ENCODE measurements at places on chromosomes 2 and 18. TPM values are rescaled to one million over a fixed set of nuclear protein-coding genes. Genes with fewer than 3 reads are reported as not detected.

- no peak for DNase-seq
- peaks cover 6% of the 10 kb centered on the region for H3K36me3 ChIP-seq
- H3K27ac ChIP-seq = no peak overlapping the region
- H3K27me3 ChIP-seq = peaks cover 5% of the 10 kb centered on the region
Measured at GRCh38 chr2:233133239-233133638, 73.1 kb downstream of the INPP5D start.

- peaks cover 6% of the 10 kb centered on the region for H3K4me1 ChIP-seq
- DNase-seq = no peak
- peaks cover 9% of the 10 kb centered on the region for H3K36me3 ChIP-seq
- H3K27me3 ChIP-seq = peaks cover 2% of the 10 kb centered on the region
- H3K27ac ChIP-seq = no peak overlapping the region
Measured at GRCh38 chr2:71692621-71693277, 239.4 kb downstream of the DYSF start.

DNA sequence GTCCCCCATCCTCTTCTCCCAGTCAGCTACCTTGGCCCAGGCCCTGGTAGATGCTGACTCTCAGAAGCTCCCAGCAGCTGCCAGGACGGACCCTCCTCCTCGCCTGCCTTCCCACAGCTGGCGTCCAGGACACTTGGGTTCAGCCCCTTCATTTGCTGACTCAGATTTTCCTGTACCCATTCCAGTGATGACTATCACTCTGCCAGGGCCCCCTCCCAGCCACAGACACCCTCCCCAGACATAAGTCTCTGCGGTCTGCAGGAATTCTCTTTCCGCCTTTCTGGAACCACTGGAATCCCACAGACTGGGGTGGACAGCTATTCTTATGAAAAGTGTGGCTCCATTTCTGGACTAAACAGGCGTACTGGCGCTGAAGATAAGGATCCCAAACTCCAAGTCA, 260.3 kb upstream of the EPAS1 start:
- peaks cover 10% of the 10 kb centered on the region for H3K27me3 ChIP-seq
- H3K27ac ChIP-seq = no peak overlapping the region
- H3K4me1 ChIP-seq = peaks cover 1% of the 10 kb centered on the region
- no peak overlapping the region for H3K4me3 ChIP-seq
- no peak for DNase-seq

DNA sequence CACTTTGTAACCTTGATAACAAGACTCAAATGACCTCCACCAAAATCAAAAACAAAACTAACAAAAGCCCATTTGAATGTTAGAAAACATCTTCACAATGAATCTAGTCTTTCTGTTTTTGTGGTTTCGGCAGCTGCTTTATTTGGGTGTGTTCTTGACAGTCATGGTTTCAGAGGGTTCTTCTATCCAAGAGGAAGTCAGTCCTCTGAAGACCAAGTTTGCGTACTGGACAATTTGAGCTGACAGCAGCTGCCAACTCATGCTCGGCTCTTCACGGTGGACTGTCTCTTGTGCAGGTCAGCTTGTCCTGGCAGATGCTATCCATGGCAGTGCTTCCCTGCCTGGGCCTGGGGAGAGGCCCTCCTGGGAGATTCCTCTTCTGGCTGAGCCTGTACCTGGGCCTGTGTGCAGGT, 91.0 kb downstream of the TMEM17 start:
- H3K4me1 ChIP-seq = peaks cover 9% of the 10 kb centered on the region
- no peak overlapping the region for H3K4me3 ChIP-seq
- no peaks in the 10 kb centered on the region for H3K36me3 ChIP-seq
- no peak for DNase-seq

DNA sequence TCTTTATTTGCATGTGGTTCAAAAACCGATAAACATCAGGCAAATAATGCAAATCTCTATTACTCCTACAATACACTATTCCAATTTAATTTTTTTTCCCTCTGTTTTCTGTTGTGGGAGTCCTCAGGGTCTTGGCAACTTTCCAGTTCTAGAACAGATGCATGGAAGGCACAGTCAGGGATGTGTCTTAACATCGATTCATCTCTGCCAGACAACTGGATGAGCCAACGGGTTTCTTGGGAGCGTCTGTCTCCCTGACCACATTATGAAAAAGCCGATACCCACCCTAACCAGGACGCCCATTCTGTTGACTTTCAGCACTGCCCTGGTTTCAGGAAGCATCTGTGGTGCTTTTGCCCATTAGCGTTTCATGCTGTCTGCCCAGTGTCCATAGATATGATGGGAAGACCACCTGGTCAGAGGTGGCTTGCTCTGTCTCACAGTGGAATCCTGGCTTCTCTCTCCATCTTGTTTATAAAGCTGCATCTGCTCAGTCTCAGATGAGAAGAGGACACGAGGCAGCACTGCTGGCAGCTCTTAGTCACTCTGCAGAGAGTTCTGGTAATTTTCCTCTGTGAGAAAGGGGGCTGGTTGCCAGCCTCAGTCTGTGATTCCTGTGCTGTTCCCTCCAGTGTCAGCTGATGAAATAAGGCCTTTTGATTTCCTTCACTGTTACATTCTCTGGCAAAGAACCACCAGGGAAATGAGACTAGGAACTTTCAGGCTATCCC, 57.9 kb upstream of the KCNE4 start:
- H3K36me3 ChIP-seq = peaks cover 20% of the 10 kb centered on the region
- no peak overlapping the region for H3K27ac ChIP-seq
- H3K4me1 ChIP-seq = no peaks in the 10 kb centered on the region
- no peak for DNase-seq
- no peaks in the 10 kb centered on the region for H3K27me3 ChIP-seq

DNA sequence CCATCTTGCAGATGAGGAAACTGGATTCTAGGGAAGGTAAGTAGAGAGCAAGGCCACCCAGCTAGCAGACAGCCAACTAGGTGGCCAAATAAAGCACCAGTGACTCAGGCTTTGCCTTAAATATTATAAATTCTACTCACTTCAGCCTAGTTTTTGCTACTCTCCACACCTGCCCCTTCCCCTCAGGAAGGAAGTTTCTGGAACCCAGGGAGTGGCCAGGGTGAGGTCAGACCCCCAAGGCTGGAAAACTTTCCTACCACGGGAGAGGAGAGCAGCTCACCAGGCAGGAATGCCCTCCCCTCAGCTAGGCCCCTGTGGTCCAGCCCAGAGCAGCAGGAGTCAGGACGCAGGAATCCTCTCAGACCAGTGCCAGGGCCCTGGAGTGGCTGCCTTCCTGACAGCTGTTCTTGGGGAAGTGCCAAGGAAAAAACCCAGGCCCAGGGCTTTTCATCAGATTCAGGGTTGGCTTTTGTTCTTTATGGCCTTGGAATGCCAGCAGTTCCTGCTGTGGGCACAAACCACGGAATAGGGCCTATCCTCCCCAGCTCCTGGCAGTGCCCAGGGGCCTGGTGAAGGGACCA, 5.1 kb upstream of the PAX8 start:
- no peak overlapping the region for H3K27ac ChIP-seq
- no peak for DNase-seq
- H3K36me3 ChIP-seq = no peaks in the 10 kb centered on the region
- H3K4me3 ChIP-seq = no peak overlapping the region

GRCh38 chr2:223450246-223450645, 151.9 kb downstream of the SCG2 start:
- H3K4me3 ChIP-seq = no peak overlapping the region
- H3K27ac ChIP-seq = no peak overlapping the region
- DNase-seq = no peak
- H3K4me1 ChIP-seq = no peaks in the 10 kb centered on the region

DNA sequence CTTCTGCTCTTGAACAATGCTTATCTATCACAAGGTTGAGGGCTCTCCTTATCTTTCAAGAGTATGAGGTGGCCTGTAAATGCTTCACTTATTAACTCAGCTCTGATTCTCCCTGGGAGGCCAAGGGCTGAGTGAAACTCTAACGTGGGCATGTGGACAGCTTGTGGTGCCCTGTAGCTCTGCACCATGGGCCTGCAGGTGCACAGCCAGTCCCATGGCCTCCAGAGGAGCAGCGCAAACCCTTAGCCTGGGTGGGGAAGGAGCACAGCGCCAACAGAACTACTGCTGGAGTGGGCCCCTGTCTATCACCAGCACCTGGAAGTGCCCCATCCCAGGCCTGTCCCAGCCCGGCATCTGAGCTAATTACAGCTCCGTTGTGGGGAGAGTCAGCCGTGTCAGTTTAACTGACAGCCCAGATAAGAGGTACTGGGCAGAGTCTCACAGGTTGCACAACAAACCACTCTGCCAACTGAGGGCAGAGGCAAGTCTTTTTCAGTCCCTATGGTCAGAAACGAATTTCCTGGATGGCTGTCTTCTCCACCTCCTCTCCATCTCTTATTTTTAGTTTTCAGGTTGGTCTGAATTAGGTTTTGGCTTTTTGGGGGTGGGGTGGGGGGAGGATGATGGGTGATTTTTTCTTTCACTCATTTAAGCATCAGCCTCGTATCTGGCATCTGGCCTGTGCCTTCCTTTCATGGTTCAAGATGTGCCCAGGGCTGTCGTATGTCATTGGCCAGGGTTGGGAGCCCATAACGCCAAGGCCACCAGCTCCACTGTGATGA, 219.5 kb downstream of the BCL2 start:
- no peak overlapping the region for H3K4me3 ChIP-seq
- peaks cover 2% of the 10 kb centered on the region for H3K4me1 ChIP-seq
- DNase-seq = no peak
- H3K27ac ChIP-seq = no peak overlapping the region
- peaks cover 5% of the 10 kb centered on the region for H3K27me3 ChIP-seq

DNA sequence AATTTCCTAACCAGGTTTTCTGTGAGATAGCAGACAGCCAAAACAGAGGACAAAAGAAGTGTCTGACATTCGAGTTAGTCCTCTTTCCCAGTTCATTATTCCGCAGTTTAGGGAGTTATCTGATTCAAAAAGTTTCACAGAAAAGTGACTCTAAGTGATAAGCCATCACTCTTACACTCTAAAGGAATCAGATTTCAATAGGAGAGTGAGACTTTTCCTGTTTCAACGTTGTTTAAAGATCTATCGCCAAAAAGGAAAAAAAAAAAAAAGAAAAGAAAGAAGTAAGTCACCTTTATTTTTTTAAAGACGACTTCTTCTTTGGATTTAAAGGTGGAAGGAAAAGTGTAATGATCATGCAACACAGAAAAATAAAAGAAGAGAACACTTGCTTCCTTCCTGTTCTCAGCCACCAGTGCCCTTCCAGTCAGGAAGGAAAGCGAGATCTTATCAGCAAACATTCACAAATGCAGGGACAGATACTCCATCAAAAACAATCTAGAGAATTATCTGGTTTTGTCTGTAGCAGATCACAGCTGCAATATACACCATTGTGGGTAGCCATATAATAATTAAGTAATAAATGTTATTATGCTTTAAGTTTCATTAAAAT, 49.8 kb downstream of the TFPI start:
- H3K27ac ChIP-seq = no peak overlapping the region
- H3K27me3 ChIP-seq = no peaks in the 10 kb centered on the region
- peaks cover 9% of the 10 kb centered on the region for H3K4me1 ChIP-seq
- H3K4me3 ChIP-seq = no peak overlapping the region
- H3K36me3 ChIP-seq = no peaks in the 10 kb centered on the region

DNA sequence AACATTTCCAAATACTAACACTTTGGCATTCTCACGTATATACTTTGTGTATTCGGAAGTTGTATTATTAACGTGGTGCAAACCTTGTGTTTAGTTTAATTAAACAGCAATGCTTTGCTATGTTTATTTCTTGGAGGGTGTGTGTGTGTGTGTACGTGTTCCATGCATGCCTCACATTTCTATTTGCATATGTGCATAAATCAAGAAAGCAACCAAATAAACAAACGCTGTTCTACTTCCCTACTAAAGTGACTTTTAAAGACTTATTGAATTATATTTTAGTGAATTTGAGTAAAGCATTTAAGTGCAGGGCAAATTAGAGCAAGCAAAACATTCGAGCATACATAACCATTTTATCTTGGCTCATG, 54.2 kb upstream of the ZNF396 start:
- no peaks in the 10 kb centered on the region for H3K36me3 ChIP-seq
- H3K27ac ChIP-seq = no peak overlapping the region
- H3K27me3 ChIP-seq = no peaks in the 10 kb centered on the region
- no peak overlapping the region for H3K4me3 ChIP-seq
- no peaks in the 10 kb centered on the region for H3K4me1 ChIP-seq

GRCh38 chr2:76998704-76999103, 523.5 kb downstream of the LRRTM4 start:
- H3K27ac ChIP-seq = no peak overlapping the region
- peaks cover 4% of the 10 kb centered on the region for H3K4me1 ChIP-seq
- H3K4me3 ChIP-seq = no peak overlapping the region
- H3K27me3 ChIP-seq = no peaks in the 10 kb centered on the region

DNA sequence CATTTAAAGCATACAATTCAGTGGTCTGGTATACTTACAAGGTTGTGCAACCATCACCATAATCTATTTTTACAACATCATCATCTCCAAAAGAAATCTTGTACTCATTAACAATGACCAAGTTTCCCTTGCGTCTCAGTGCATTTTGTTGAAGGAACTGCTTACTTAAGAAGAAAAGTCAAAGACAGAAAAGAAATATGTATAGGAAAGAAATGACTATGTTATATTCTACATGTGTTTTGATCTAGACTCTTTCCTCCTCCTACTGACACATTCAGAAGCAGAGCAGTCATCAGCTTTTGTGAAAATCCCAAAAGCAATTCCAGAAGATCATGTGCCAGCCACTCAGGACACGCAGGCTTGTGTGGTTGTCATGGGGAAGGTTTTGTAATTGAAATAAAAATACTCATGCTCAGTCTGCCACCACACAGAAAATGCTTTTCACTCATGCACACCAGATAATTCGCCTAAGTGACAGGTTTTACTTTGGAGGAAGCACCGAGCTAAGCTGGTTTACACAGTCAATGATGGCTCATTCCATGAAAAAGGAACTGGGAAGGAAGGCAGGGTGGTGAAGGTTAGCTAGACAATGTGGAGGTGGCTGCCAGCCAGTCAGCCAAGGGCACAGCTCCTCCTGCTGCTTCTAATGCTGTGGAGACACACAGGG, 158.5 kb upstream of the REV1 start:
- DNase-seq = no peak
- no peak overlapping the region for H3K27ac ChIP-seq
- peaks cover 9% of the 10 kb centered on the region for H3K4me1 ChIP-seq
- H3K27me3 ChIP-seq = peaks cover 7% of the 10 kb centered on the region
- H3K4me3 ChIP-seq = no peak overlapping the region
- H3K36me3 ChIP-seq = peaks cover 23% of the 10 kb centered on the region

DNA sequence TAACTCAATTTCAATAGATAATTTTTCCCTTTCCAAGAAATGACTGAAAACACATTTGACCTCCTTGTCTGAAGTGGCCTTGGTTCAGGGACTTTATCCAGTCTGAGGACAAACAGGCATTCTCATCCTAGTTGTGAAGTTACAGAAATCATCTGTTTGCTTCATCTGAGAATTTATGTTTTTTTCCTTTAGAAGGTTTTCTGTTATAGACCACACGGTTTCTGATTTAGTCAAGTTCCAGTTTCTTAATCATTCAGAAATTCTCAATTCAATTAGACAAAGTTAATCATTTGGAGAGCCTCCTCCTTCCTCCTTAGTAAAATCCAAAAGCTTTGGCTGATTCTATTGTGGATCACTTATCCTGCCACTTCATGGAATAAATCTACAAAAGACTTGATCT, 60.9 kb downstream of the ICOS start:
- H3K36me3 ChIP-seq = no peaks in the 10 kb centered on the region
- DNase-seq = no peak
- no peak overlapping the region for H3K27ac ChIP-seq
- H3K4me1 ChIP-seq = no peaks in the 10 kb centered on the region
- H3K27me3 ChIP-seq = no peaks in the 10 kb centered on the region
- H3K4me3 ChIP-seq = no peak overlapping the region

GRCh38 chr18:47970664-47971531, 40.4 kb upstream of the SMAD2 start:
- H3K27me3 ChIP-seq = peaks cover 3% of the 10 kb centered on the region
- H3K36me3 ChIP-seq = no peaks in the 10 kb centered on the region
- H3K4me1 ChIP-seq = peaks cover 14% of the 10 kb centered on the region
- H3K27ac ChIP-seq = no peak overlapping the region

The CHAC2 gene
- total RNA-seq = 1.7 TPM

The ERFE gene
- total RNA-seq = 12.2 TPM

The CD207 gene
- 0.51 TPM for total RNA-seq

The MAPK4 gene
- total RNA-seq = 13.1 TPM
